ENCODE measurements at places on chromosomes 4 and X. TPM values are rescaled to one million over a fixed set of nuclear protein-coding genes. Genes with fewer than 3 reads are reported as not detected.

DNA sequence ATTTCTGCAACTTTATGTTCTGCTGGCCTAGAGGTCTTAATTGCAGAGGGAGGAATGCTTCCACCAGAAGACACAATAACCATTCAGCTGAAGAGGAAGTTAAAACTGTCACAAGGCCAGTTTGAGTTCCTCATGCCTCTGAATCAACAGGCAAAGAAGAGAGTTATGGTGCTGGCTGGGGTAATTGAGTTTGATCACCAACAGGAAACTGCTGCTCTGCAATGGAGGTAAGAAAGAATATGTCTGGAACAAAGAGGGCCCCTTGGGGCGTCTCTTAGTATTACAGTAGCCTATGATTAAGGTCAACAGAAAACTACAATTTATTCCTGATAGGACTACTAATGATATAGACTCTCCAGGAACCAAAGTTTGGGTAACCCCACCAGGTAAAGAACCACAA lies 744.0 kb downstream of the FSTL5 start:
- H3K27me3 ChIP-seq: no peaks in the 10 kb centered on the region
- H3K27ac ChIP-seq: no peak overlapping the region

The CT55 gene
- not detected for total RNA-seq

The CDS1 gene
- 36.2 TPM for total RNA-seq

The SHOX gene
- total RNA-seq: 0.16 TPM

The MCTS1 gene
- total RNA-seq: 25.7 TPM

The SLC25A43 gene
- 30.1 TPM for total RNA-seq

The RTL9 gene
- not detected for total RNA-seq

The USP26 gene
- total RNA-seq: not detected

DNA sequence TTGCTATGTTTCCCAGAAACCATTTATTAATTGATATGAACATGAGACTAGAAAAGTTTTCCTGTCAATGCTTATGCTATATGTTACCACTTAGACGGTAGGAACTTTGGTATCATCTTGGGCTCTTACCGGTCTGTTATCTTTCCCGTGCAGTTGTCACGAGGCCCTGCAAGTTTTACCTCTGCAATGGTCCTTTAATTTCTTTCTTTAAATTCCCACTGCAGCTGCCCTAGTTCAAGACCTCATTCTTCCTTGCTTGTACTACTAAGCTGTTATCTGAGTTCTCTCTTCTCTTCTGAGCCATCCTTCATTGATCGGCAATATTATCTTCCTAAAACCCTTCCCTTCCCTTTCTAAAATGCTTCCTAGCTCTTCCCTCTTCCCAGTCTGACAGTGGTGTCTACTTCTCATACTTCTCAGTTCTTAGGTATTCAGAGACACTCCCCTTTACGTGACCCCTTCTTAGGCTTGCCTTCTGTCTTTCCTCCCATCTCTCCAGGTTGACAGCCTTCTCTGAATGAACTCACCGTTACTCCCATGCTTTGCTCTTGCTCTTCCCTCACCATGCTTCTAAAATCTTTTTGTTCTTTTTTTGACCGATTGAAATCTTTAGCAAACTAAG lies 27.5 kb downstream of the MAGEA1 start:
- H3K27me3 ChIP-seq: peaks cover 4% of the 10 kb centered on the region
- no peaks in the 10 kb centered on the region for H3K36me3 ChIP-seq
- no peaks in the 10 kb centered on the region for H3K4me1 ChIP-seq
- H3K27ac ChIP-seq: no peak overlapping the region

- DNase-seq: no peak
- no peaks in the 10 kb centered on the region for H3K27me3 ChIP-seq
- no peak overlapping the region for H3K27ac ChIP-seq
- H3K4me3 ChIP-seq: no peak overlapping the region
- no peaks in the 10 kb centered on the region for H3K36me3 ChIP-seq
- H3K4me1 ChIP-seq: no peaks in the 10 kb centered on the region
These were observed 190.2 kb downstream of the CBLL2 start for GRCh38 chrX:22462959-22463358.

The DKK2 gene
- 1.4 TPM for total RNA-seq

DNA sequence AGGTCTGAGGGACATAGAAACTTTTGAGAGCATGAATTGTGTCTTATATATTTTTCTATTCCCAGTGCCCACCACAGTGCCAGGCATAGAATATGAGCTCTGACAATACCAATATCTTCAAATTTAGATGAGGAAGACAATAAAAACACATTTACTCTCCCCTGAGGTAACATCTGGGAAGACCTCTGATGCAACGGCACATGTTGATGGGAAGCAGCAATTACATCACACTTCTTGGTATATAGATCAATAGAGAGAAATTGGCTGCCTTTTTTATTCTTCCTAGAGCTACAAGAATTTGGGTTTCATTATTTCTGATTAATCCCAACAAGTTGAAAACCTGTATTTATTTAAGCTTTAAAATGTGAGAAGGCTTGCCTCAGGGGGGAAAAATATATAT lies 67.4 kb upstream of the SMAD1 start:
- DNase-seq: no peak
- no peaks in the 10 kb centered on the region for H3K4me1 ChIP-seq
- no peak overlapping the region for H3K27ac ChIP-seq
- H3K27me3 ChIP-seq: no peaks in the 10 kb centered on the region
- H3K36me3 ChIP-seq: no peaks in the 10 kb centered on the region

The TLR10 gene
- total RNA-seq: not detected

The WDR17 gene
- total RNA-seq: 0.40 TPM

GRCh38 chr4:41683326-41683725 lies 65.2 kb downstream of the PHOX2B start:
- no peak for DNase-seq
- H3K27ac ChIP-seq: no peak overlapping the region
- no peaks in the 10 kb centered on the region for H3K27me3 ChIP-seq
- no peak overlapping the region for H3K4me3 ChIP-seq

DNA sequence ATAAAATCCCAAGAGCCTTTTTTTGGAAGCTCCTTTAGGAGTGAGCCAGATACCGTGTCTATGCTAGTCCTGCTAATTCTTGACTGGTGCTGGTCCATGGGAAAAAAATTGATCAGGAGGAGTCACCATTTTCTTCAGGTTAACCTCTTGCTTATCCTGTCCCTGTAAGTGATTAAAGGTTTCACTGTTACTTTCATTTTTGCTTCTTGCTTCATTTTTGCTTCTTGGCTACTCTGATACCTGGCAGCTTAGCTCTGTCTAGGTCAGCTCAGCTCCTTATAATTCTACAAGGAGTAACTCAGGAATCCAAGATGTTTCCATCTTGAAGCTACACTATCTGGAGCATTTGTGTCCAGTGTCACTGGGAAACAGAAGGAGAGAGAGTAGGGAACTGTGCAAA lies 45.7 kb downstream of the AFM start:
- no peak overlapping the region for H3K4me3 ChIP-seq
- no peaks in the 10 kb centered on the region for H3K4me1 ChIP-seq
- no peaks in the 10 kb centered on the region for H3K36me3 ChIP-seq
- no peaks in the 10 kb centered on the region for H3K27me3 ChIP-seq
- DNase-seq: no peak

Data from suprapubic skin (tissue), 4 donors.